ENCODE measurements at places on chromosomes 11 and 22. TPM values are rescaled to one million over a fixed set of nuclear protein-coding genes. Genes with fewer than 3 reads are reported as not detected.

PGM2L1 gene
- 23.6 TPM for total RNA-seq

CXCR5 gene
- total RNA-seq: 0.27 TPM

INPP5J gene
- total RNA-seq: 5.2 TPM

PRAME gene
- total RNA-seq: not detected

PAX6 gene
- total RNA-seq: not detected

- H3K4me1 ChIP-seq: peaks cover 3% of the 10 kb centered on the region
- peaks cover 46% of the 10 kb centered on the region for H3K27me3 ChIP-seq
- H3K4me3 ChIP-seq: no peak overlapping the region
- H3K27ac ChIP-seq: no peak overlapping the region
- peaks cover 2% of the 10 kb centered on the region for H3K36me3 ChIP-seq
- peak; percentile 40 for DNase-seq
These were observed 908 bp downstream of the TRPM5 start for GRCh38 chr11:2443406-2443805.

GRCh38 chr11:96330511-96330859, 12.5 kb downstream of the MAML2 start:
- H3K27ac ChIP-seq: peak overlapping the region; percentile 63
- H3K27me3 ChIP-seq: no peaks in the 10 kb centered on the region
- no peak for DNase-seq
- H3K4me1 ChIP-seq: peaks cover 88% of the 10 kb centered on the region
- H3K4me3 ChIP-seq: no peak overlapping the region

GRCh38 chr11:111762981-111763643, 3.1 kb downstream of the PPP2R1B start:
- H3K27ac ChIP-seq: no peak overlapping the region
- peaks cover 45% of the 10 kb centered on the region for H3K4me1 ChIP-seq
- DNase-seq: no peak
- H3K36me3 ChIP-seq: peaks cover 21% of the 10 kb centered on the region
- no peak overlapping the region for H3K4me3 ChIP-seq

DNA sequence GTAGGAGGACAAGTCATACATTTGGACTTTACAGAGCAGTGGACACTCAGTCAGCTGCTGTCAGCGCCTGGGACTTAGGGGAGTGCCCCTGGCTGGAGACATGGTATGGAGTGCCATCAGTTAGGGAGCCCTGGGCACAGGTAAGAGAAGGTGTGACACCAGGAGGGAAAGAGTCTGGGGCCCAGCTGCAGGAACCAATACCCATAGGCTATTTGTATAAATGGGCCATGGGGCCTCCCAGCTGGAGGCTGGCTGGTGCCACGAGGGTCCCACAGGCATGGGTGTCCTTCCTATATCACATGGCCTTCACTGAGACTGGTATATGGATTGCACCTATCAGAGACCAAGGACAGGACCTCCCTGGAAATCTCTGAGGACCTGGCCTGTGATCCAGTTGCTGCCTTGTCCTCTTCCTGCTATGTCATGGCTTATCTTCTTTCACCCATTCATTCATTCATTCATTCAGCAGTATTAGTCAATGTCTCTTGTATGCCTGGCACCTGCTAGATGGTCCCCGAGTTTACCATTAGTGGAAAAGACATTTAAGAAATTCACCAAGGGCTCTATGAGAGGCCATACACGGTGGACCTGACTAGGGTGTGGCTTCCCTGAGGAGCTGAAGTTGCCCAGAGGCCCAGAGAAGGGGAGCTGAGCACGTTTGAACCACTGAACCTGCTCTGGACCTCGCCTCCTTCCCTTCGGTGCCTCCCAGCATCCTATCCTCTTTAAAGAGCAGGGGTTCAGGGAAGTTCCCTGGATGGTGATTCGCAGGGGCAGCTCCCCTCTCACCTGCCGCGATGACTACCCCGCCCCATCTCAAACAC, 850 bp upstream of the MIF start:
- H3K4me1 ChIP-seq: peaks cover 36% of the 10 kb centered on the region
- no peak for DNase-seq
- no peaks in the 10 kb centered on the region for H3K27me3 ChIP-seq
- H3K36me3 ChIP-seq: peaks cover 4% of the 10 kb centered on the region
- peak overlapping the region; percentile 94 for H3K4me3 ChIP-seq

GRCh38 chr11:129302386-129303101, 73.1 kb upstream of the BARX2 start:
- H3K4me3 ChIP-seq: no peak overlapping the region
- no peak for DNase-seq
- H3K36me3 ChIP-seq: no peaks in the 10 kb centered on the region

GRCh38 chr11:70180906-70181305, 22.2 kb upstream of the FADD start:
- no peak overlapping the region for H3K27ac ChIP-seq
- no peaks in the 10 kb centered on the region for H3K4me1 ChIP-seq
- peaks cover 10% of the 10 kb centered on the region for H3K27me3 ChIP-seq
- H3K36me3 ChIP-seq: no peaks in the 10 kb centered on the region
- no peak overlapping the region for H3K4me3 ChIP-seq

GRCh38 chr11:29913352-29913751, 103.5 kb downstream of the KCNA4 start:
- H3K4me1 ChIP-seq: no peaks in the 10 kb centered on the region
- peaks cover 2% of the 10 kb centered on the region for H3K27me3 ChIP-seq
- no peak for DNase-seq
- H3K4me3 ChIP-seq: no peak overlapping the region

GRCh38 chr22:28931844-28932567, 48.6 kb downstream of the ZNRF3 start:
- no peak overlapping the region for H3K4me3 ChIP-seq
- no peak overlapping the region for H3K27ac ChIP-seq
- no peaks in the 10 kb centered on the region for H3K27me3 ChIP-seq
- peaks cover 6% of the 10 kb centered on the region for H3K4me1 ChIP-seq
- H3K36me3 ChIP-seq: no peaks in the 10 kb centered on the region

- DNase-seq: no peak
- no peak overlapping the region for H3K4me3 ChIP-seq
- no peak overlapping the region for H3K27ac ChIP-seq
- H3K27me3 ChIP-seq: peaks cover 27% of the 10 kb centered on the region
- H3K36me3 ChIP-seq: no peaks in the 10 kb centered on the region
These were observed 112.0 kb downstream of the CHST1 start for GRCh38 chr11:45553383-45553936.

- DNase-seq: no peak
- H3K36me3 ChIP-seq: no peaks in the 10 kb centered on the region
- peaks cover 3% of the 10 kb centered on the region for H3K4me1 ChIP-seq
- peaks cover 2% of the 10 kb centered on the region for H3K27me3 ChIP-seq
- no peak overlapping the region for H3K4me3 ChIP-seq
These were observed 22.2 kb downstream of the FLRT1 start for GRCh38 chr11:64057890-64058289.
